ENCODE measurements at places on chromosomes 16 and 17. TPM values are rescaled to one million over a fixed set of nuclear protein-coding genes. Genes with fewer than 3 reads are reported as not detected.

Gene CLEC18B
- total RNA-seq: not detected

Gene GLG1
- 140 TPM for total RNA-seq

Gene VAT1L
- total RNA-seq: 0.22 TPM

Gene LGALS9B
- total RNA-seq: not detected

Gene VMO1
- total RNA-seq: 54.9 TPM

Gene KRT9
- total RNA-seq: not detected

Gene SLC6A2
- 1.3 TPM for total RNA-seq

Gene VTN
- not detected for total RNA-seq
